Right kidney (tissue), 9 donors: ENCODE measurements at places on chromosomes 1 and 21.
A peak's percentile ranks its signal among the peaks of the same experiment; 100 is the strongest.

GRCh38 chr1:36729716-36730510, 247.2 kb upstream of the CSF3R start:
- no peak for DNase-seq

DNA sequence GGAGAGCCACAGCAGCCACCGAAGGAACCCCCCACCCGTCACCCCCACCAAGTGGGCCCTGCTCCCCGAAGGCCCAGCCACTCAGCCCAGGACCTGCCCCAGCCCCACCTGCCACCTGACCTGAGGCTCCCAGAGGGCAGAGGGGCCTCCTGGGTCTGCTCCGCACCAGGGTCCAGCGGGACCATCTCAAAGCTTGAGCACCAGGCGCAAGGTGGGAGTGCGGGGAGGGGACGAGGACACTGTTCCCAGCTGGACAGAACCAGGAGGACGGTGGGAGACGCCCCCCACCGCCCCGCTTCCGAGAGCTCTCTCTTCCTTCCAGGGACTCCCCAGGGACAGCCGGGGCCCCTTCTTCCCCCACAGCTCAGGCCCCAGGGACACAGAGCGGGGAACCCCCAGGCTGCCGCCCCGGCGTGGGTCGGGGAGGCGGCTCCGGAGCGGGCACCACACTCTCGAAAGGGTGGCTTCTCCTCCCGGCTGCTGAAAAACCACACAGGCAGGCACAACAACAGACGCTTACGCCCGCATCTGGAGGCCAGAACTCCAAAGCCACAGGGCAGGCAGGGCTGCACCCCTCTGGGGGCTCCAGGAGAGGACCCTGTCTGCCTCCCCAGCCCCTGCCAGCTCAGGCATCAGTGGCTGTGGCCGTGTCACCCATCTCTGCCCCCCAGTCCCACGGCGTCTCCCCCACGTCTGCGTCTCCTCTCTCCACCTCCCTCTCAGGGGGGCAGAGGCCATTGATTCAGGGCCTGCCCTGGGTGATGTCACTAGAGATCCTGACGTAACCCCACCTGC, 1.9 kb upstream of the TTLL10 start:
- DNase-seq, result no peak

- DNase-seq, result no peak
Measured at GRCh38 chr1:94318505-94319030, 81.2 kb upstream of the ARHGAP29 start.

- no peak for DNase-seq
Measured at GRCh38 chr1:31909691-31910090, 28.5 kb downstream of the PTP4A2 start.

- peak; percentile 69 for DNase-seq
Measured at GRCh38 chr1:14945132-14946010, 208.2 kb upstream of the TMEM51 start.

DNA sequence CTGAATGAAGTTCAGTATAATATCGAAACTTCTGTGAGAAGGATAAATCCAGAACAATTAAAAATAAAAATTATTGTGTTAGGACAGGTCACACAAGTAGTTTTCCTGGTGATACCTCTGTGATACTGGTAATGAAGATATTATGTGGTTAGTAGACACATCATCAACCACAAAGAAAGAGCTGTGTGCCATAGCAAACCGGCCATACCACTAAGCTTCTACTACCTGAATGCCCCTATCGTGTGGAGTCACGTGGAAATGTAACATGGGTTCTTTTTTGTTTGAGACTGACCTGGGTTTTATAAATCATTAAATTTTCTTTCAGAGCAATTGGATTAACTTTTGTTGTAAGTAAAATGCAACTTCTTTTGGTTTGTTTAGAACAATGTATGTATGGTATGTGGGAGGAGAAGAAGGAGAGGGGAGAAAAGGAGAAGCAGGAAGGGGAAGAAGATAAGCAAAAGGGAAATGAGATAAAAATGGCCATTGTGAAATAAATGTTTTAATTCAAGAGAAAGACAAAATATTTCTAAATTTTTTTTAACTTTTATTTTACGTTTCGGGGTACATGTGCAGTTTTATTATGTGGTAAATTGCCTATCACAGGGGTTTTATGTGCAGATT, 58.2 kb upstream of the LRRC8B start:
- no peak for DNase-seq

DNA sequence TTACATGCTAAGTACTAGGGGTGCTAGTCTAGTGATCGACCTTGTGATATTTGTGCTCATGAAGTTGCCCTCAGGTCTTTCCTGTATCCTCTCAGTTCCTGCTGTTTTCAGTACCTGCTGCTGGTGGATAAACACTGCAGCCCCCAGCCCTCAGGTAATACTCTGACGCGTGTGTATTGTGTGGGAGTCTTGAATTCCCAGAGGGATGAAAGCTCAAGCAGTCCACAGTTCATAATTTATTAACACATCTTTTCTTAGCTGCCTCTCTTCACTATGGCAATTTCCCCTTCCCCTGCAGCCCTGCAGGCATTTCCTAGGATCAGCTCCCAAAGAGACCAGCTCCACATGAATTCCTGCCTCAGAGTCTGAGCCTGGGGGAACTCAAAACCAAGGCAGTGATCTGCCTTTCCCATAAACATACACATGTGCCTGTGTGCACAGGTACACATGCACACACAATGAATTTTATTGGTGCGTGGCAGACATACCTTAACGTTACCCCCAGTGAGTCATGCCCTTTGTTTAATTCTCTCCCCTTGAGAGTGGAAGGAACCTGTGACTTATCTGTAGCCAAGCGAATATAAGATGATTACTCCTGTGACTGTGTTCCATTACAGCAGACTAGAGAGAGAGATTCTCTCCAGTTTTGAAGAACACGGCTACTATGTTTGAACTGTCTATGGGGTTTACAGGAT, 14.1 kb upstream of the HMGCS2 start:
- DNase-seq, result peak; percentile 39

DNA sequence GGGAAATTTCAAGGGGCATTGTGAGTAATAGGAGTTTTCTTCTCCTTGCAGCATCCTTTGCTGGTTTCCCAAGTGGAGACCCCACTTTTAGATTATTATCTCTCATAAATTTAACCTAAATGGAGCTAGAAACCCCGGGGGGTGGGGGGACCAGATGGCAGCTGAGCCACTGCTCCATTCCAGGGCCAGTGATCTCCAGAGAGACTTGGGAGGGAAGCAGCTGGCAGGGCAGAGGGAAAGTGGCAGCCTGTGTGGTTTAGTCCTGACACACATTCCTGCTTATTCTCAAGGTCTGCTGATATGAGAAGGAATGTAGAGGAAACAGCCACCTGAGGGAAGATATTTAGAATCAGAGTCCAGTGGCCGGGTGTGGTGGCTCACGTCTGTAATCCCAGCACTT, 16.3 kb downstream of the PCP4L1 start:
- no peak for DNase-seq

- DNase-seq, result no peak
Measured at GRCh38 chr1:72111662-72112061, 170.7 kb downstream of the NEGR1 start.

DNA sequence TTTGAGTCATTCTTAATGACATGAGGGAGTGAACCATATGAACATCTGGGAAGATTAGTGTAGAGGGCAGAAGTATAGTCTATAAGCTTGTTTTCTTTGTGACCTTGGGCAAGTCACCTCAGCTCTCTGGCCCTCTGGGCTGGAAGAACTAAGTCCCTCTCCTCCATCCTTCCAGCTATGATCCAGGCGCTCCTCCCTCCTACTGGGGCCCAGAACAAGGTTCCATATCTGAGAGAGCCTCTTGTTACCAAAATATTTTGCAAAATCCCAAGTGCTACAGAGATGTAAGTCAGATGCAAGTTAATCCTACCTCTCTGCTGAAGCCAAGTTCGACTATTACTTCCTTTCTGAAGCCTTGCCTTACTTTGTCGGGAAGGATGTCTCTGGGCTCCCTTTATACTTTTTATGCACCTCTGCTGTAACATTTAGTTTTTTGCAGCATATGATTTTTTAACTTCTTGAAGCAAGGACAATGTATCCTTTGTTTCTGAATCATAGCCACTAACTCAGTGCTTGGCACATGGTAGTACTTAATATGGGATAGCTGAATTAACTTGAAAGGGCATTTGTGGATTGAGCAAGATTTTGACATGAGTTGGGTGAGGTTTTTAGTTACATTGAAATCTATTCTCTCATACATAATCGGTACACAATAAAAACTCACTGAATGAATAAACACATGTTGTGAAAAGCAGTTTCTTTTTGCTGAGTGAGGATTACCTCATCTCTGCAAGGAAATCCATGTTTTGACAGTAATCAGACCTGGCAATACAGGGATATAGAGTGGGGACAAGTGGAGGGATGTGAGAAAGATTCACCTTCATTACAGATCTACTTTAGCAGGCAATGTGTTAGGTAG, 54.7 kb upstream of the BEND5 start:
- no peak for DNase-seq

- DNase-seq, result no peak
Measured at GRCh38 chr1:47785561-47786271, 211.5 kb downstream of the TRABD2B start.

- DNase-seq, result no peak
Measured at GRCh38 chr1:15928971-15929965, 46.6 kb downstream of the ZBTB17 start.

DNA sequence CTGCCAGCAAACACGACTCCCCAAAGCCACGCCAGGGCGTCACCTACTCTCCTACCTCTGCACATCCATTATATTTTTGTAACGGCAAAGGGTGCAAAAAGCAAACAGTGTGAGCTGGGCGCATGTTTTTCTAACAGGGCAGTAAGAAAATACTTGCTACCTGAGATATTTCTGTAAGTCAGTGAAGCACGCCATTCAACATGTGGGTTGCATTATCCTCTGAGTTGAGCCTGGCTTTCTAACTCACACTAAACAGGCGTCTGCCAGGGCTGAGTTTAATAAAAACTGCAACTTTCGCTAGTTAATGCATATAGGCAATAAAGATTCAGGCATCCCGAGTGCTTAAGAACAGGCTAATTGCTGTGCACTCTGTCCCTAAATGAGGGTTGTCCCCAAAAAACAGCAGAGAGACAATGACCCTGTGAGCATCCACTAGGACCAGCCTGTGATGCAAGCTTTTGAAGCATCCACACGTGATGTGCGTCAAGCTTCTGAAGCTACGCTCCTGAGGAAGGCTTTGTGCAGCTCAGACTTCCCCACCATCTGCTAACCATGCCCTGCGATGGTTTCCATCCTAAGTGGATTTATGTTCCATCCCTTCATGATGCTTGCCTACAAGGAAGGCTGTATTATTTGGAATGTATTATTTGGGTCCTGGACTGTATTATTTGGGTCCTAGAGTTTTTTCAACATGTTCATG, 70.0 kb upstream of the SIM2 start:
- no peak for DNase-seq

- DNase-seq, result no peak
Measured at GRCh38 chr1:205122489-205122882, 708 bp upstream of the RBBP5 start.

GRCh38 chr1:235357485-235358373, 9.5 kb upstream of the TBCE start:
- DNase-seq, result no peak

DNA sequence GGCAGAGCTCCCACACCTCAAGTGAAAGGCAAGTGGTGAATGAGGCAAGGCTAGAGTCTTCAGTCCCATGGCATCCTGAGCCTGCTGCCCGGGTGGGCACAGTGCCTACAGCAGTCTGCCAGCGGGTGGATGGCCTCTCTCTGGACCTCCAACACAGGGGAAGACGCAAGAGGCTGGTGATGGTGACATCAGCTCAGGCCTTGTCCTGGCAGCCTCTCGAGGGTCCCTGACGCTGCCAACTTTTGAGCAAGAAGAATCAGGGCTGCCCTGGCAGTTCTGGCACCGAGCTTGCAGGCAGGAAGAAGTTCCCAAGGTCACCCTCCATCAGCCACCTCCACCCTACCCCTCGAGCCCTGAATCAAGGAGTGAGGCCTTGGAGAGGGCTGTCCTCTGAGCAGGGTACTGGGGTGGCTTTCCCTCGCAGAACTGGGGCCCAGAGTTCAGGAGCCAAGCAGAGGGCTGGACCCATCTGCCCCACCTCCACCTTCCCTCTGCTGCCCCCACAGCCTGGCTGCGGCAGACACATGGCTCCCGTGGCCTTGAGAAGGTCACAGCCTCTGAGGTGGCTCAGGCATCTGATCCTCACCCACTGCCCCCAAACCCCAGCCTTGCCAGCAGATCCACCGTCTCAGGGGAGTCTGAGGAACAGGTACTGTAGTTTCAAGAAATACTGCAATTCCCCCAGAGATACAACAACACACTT, 5.8 kb downstream of the RAP1GAP start:
- DNase-seq, result no peak

DNA sequence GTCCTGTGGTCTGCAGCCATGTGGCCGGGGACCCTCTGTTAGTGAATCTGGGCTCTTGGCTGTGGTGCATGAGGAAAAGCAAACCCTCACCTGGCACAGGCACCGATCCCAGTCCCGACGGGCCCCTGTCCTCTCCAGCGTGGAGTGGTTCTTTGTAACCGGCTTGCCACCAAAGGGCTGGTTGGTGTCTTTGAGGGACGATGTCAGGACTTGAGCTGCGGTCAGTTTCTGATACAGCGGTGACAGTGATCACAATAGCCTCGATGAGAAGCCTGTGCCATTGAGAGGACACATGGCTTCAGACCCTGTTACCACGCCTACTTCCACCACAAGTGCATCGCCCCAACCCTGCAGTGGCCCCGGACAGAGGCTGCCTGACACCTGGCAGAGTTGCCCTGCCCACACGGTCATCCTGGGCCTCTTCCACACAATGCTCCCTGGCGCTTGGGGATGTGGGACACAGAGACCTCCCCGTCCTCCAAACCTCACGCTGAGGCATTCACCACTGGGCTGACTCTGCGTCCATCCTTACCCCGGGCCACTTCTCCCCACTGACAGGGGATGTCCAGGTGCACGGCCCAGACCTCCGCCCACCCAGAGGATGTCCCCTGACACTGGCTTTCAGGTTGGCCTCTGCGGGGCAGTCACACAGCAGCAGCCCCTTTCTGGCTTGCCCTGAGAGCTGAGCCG, 18.8 kb upstream of the ACTRT2 start:
- no peak for DNase-seq

- DNase-seq, result no peak
Measured at GRCh38 chr1:17013491-17014320, 2.0 kb upstream of the ATP13A2 start.

GRCh38 chr1:34884536-34884935, 25.0 kb upstream of the SMIM12 start:
- DNase-seq, result no peak

DNA sequence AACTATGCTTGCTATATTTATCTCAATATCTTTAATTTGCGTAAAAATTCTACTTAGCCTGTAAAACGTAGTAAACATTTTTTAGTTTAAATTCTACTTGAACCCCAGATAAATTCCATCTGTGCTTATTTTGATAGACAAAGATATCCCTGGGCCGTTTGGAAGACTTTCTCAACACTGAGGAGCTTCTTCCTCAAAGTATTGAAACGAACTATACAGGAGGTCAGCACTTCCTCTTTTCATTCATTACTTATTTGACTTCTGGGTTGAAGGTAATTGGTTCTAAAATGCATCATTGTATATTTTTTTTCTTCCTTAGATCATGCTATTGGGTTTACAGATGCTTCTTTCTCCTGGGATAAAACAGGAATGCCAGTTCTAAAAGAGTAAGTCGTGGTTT, 74.7 kb downstream of the HSPA13 start:
- DNase-seq, result no peak

DNA sequence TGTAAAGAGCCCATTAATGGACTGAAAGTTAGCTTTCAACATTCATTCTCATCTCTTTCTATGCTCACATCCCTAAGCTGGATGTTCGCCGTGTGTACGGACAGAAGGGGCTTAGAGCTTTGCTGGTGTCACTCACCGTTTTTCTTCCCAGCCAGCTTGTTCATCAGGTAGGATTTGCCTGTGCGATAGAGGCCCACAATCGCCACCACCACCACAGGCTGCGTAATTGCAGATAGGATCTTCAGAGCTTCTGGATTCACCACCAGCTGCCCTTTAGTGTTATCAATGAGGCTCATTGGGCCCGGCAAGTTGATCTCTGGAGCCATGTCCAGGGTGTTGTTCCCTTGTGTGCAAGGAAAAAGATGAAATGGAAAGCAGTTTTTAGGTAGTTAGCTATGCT, 4.3 kb downstream of the GBP2 start:
- DNase-seq, result no peak
